GM18507 (cell line): ENCODE measurements at places on chromosomes 1 and 21.

GRCh38 chr1:214643030-214643429 is 40.0 kb downstream of the CENPF start:
- no peak for DNase-seq

DNA sequence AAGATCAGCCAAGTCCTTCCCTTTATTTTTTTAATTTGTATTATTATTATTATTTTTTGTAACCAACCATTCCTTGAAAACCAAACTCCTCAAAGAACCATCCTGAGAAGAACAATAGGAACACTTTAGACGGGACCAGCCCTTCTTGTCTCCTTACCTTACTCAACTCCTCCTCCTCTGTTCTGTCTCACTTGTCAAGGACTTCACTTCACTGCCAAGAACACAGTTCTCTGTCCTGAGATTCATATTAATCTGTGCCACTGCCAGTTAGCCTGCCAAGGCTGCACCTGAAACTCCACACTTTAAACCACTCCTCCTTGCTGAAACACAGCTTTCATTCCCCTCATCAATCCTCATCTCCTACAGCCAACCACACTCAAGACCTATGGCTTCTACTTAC is 73.8 kb upstream of the ATP1A1 start:
- DNase-seq: no peak

GRCh38 chr1:20317471-20317870 is 26.8 kb downstream of the VWA5B1 start:
- DNase-seq: no peak

DNA sequence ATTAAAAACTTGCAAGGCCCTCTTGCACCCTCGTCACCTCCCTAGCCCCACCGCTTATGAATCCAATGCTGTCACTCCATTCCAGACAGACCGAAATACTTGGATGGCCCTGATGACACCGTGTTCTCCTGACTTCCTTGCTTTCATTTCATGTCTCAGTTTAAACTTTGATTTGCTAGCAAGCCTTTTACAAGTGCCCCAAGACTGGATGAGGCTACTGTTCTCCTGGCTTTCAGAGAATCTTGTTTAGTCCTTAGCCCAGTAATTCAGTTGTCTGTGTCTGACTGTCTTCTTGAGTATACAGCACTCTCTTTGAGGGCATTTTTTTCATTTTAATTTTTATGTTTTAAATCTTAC is 824 bp upstream of the IFI44L start:
- no peak for DNase-seq

- no peak for DNase-seq
Measured at GRCh38 chr1:93528412-93528811, 80.5 kb downstream of the FNBP1L start.

DNA sequence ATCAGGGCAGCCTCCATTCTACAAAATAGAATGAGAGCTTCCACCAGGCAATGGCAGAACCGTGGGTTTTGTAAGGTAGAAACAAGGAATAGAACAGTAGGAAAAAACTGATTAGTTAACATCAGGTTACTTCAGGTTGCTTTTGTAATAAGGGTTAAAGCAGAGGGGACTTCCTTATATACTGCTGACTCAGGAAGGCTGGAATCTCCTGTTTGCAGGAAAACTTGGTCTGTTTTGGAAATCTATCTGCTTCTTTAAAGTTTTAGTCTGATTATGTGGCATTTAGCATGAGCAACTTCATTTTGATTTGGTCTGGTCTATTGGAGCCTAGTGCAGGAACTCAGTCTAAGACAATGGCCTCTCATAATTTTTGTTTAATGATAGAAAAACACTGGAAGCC is 32.7 kb upstream of the RAB4A start:
- no peak for DNase-seq

DNA sequence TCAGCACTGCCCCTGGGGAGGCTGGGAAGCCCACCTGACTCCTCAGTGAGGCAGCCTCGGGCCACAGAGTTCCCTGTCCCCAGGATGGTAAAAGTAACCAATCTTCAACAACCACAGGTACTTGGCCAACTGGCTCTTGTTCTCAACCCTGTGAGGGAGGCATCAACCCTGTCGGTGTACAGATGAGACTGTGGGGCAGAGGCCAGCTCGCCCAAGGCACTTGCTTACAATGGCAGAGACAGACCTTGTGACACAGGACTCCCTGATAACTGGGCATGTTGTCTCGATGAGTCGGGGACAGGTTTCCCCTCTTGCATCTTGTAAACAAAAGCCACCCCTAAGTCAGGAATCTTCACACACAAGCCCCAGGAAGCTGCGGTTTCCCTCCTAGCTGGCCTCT is 8.0 kb downstream of the SLC30A2 start:
- no peak for DNase-seq

- no peak for DNase-seq
Measured at GRCh38 chr1:230816018-230816417, 52.3 kb downstream of the C1orf198 start.

DNA sequence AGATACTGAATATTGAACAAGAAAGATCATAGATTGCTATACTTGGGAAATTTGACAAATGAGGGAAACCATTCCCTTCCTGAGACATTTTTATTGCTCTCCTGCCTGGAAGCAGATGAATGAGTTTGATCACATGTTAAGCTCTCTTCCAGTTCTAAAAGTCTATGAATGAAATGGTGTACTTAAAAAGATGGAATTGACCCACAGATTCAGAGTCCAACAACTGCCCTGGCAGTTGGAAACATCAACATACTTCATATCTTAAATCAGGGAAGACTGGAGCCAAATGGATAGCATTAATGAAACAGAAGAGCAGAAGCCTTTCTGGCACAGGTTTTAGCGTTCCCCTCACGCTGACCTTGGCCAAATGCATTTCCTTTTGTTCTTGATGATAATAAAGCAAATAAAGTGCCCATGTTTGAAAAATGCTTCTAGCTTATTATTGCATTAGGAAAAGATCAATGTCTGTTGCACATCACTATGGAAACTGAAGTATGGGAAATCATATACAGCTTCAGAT is 142.6 kb downstream of the ESRRG start:
- no peak for DNase-seq

DNA sequence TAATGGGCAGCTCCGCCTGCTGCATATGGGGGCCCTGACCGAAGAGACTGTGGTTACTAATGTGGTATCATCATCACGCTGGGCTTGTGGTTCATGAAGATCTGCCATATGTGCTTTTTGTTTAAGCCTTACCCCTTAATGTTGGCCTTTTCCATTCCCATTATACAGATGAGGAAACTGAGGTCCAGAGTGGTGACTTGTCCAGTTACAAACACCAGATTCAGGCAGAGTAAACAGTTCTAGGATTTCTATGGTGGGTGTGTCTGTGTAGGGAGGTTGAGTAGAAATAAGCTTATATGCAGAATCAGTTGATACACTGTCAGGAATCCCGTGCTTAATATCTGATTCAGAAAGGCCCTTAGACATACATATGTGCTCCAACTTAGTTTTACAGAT is 691 bp downstream of the UTP11 start:
- DNase-seq: no peak

DNA sequence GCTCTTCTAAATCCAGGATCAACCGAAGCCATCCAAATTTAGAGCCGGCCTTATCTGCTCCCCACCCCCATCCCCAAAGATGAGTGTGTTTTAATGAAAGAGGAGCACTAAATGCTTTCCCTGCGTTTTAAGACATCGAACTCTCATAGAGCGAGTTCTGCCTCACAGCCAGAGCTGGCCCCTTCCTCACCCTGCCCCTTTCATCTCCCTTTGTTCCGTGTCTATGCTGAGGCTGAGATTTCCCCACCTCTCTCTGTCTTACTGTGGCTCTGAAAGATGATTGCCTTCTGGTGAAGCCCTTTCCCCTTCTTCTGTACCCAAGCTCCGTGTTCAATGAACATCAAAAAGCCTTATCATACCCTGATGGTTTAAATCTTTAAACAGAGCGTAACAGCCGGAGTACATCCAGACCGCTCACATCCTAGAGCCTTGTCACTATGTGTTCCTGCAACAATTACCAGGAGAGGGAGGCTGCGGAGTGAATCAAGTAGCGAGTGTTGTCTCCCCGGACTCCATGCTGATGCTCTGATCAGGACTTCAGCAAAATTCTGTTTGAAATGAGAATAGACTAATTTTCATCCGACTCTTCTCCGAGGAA is 110.1 kb downstream of the ZNF326 start:
- no peak for DNase-seq

GRCh38 chr1:39258146-39258924 is 53.8 kb downstream of the MACF1 start:
- peak; percentile 42 for DNase-seq

DNA sequence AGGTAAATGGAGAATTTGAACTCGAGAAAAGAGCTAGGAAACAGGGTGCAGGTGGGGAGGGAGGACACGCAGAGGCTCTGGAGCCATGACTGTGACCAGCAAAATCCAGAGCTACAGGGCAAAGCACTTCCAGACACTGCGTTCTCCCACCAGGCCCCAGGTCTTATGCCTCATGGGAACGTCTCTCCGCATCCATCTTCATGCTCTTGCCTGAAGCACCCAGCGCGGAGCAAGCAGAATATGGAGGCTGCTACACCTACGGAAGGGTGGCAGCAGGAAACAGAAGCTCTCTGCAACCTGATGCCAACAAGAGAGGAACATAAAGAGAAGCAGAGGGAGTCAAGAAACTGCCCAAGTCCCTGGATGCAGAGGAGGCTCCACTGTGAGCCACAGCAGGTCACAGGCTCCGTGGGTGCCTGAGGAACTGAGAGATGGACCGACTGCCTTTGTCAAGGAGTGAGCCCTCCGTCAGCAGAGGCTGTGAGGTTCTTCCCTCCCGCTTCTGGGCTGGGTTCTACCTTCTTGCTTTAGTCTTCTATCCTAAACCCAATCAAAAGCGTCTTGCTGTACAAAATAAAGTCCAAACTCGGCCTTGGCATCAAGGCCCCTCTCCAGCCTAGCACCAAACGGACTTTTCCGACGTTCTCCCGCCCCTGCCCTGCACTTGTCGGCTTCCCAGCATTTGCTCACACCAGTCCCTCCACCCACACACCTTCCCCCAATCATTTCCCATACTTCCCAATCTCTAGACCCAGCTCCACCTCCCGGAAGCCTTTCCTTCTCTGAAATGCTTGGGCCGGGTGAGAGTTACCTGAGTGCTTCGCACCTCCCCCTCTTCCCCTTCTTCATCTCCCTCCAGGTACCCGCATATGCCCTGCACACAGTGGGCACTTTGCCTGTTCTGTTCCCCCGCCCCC is 930 bp downstream of the DHCR24 start:
- DNase-seq: no peak

DNA sequence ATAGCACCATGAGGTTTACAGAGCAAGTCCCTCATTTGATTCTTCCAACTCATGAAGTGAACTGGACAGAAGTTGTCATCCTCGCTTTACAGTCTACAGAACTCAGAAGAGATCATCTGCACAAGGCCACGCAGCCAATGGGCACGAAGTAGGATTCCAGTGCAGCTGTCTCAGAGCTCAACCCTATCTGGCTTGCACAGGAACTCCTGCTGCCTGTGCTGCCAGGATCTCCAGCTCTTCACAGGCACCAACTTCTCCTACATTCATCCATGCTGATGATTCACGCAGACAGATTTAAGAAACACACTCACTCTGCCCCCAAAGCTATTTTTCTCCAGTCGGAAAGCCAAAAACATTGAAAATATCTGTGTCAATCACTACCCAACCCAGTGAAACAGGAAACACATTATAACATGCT is 157.0 kb downstream of the RERE start:
- DNase-seq: no peak

GRCh38 chr1:89962742-89963075 is 32.2 kb upstream of the ZNF326 start:
- DNase-seq: no peak

- DNase-seq: no peak
Measured at GRCh38 chr1:56031001-56031400, 548.4 kb downstream of the PLPP3 start.

GRCh38 chr1:212797681-212798080 is 6.0 kb downstream of the TATDN3 start:
- DNase-seq: no peak

DNA sequence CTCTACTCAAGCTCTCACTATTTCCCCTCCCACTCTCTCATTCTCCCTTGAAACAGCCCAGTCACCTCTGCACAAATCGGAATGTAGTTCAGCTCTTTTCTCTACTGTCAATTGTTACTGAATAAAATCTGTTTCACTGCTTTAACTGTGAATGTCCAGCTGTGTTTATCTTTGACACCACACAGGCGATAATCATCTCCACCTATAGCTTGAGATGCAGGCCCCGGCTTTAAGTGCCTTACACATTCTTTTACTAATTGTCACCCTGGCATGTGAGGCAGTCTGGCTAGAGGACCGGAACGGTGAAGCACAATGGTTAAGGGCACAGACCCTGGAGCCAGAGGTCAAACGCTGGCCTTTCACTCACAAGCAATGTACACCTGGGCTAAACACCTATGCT is 122.8 kb upstream of the C8B start:
- no peak for DNase-seq

GRCh38 chr1:154837672-154838171 is 32.4 kb downstream of the KCNN3 start:
- peak; percentile 61 for DNase-seq

- DNase-seq: no peak
Measured at GRCh38 chr21:29184037-29184436, 53.6 kb downstream of the MAP3K7CL start.

DNA sequence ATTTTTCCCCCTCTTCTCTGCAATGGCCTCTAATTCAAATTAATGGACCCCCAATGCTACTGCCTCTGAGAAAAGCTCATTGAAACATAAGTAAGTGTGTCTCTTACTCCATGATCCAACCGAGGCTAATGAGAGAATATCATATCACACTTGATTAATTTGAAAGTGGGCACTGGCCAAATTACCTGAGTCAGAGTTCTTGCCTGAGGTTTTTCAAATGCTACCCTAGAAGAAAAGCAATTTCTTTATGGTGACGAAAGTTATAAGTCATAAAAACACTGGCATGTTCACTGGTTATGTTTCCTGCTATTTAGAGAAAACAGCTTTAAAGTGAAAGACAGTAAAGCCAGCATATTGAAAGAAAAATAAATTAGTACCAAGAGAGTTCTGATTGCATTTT is 368.8 kb upstream of the TMPRSS15 start:
- no peak for DNase-seq
